ENCODE measurements at places on chromosomes 16 and 17.

DNA sequence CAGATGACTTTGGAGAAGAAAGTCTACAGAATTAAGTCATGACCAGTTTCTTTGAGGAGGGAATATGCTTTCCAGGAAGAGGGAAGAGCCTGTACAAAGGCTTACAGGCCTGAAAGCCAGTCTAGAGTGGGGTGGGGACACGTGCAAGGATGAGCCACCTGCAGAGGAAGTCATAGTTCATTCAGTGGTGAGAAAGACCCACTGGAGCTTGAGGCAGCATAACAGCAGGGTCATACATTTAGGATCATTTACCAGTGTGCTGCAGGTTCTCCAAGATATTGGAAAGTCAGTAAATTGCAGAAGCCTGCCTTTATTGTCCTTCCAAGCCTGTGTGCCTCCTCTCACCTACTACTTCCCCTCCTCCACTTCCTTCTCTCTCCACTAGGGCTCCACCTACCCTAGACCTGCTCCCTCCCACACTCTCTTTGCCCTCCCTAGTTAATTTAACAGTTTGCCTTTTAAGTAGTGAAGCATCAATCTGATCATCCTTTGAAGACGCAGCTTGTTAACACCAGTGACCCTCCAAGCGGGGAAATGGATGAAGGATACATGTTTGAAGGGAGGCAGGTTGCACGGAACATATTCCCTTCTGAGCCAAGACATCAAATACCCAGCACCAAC, 40.2 kb downstream of the CDRT15 start:
- DNase-seq: no peak

DNA sequence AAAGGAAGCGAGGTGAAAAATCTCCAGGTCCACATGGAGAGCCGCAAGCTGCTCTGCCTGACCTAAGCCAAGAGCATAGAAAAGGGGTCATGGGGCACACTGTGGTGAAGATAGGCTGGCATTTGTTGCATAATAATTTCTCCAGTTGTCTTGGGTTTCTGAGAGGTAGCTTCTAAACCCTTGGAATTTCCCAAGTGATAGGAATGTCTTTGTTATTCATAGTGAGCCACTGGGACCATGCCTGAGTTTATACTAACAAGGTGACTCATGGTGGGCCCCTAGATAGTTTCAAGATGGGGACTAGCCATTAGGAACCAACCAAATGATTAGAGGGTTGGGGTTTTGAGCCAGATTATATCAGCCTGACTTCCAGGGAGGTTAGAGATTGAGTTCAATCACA, 25.6 kb downstream of the SOST start:
- DNase-seq: no peak

DNA sequence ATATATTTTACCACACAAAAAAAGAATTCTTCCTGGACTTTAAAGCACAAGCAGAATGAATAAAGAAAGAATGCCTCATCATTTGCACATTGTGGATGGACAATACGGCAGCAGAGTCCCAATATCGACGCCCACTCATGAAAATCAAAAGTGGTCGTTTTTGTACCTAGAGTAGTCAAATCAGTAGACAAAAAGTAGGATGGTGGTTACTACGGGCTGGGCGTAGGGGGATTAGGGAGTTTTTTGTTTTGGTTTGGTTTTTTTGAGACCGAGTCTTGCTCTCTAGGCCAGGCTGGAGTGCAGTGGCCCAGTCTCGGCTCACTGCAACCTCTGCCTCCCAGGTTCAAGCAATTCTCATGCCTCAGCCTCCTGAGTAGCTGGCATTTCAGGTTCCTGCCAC, 8.6 kb upstream of the CENPV start:
- DNase-seq: no peak

DNA sequence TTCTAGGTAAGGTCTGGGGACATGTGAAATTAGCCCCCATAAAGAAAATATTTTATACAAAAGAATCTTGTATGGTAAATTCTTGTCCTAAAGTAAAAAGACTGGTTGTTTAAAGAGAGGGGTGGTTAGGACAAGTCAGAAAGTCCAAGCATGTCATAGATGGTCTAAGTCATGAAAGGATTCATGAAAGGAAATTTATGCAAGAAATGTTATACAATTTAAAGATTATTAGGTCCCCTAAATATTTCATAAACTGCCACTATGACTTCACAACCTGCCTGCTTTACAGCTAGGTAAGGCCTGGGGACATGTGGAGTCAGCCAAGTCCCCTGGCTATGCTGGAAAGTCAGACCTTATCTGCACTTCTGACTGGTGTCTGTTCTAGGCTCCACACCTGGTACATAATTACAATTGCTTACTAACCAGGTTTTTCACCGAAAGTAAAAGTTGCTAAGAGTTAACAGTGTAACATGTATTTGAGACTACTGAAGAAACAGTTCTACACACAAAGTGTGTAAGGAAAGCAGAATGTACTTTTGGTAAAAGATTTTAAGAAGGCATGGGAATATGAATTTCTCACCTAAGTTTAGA, 17.0 kb downstream of the N4BP1 start:
- no peak for DNase-seq

DNA sequence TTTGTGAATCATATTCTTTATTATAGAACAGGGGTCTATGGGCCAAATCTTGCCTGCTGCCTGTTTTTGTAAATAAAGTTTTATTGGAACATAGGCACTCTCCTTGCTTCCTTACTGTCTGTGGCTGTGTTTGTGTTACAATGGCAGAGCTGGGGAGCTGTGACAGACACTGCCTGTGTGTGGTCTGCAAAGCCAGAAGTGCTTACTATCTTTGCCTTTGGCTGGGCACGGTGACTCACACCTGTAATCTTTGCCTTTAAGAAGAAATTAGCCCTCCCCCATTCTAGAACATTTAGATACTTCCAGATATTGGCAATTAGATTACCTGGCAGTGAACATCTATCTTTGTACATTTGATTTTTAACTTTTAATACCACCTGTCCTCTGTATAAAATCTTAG, 308.3 kb downstream of the FOXL1 start:
- no peak for DNase-seq

GRCh38 chr17:13140750-13141149, 122.9 kb upstream of the ELAC2 start:
- DNase-seq: no peak

- DNase-seq: no peak
Measured at GRCh38 chr17:43574896-43575525, 28.9 kb upstream of the ETV4 start.

GRCh38 chr16:82631701-82632685, 5.2 kb downstream of the CDH13 start:
- DNase-seq: no peak

GRCh38 chr16:57578521-57579360, 36.3 kb downstream of the ADGRG5 start:
- DNase-seq: no peak

DNA sequence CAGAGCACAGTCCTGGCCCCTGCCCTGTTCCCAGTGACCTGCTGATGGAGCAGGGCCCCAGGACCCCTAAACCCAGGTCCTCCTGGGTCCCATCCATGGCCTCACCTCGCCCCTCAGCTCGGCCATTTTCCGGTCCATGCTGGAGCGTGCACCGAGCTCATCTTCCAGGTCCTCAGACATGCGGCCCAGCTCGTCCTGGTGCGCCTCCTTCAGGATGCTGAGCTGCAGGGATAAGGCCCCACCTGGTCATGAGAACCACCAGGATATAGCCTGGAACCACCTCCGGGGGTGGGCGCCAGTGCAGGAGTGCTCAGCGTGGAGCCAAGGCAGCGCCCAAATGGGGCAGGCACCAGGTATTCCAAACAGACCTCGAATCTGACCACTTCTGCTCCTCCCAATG, 17.9 kb downstream of the CCDC102A start:
- no peak for DNase-seq

DNA sequence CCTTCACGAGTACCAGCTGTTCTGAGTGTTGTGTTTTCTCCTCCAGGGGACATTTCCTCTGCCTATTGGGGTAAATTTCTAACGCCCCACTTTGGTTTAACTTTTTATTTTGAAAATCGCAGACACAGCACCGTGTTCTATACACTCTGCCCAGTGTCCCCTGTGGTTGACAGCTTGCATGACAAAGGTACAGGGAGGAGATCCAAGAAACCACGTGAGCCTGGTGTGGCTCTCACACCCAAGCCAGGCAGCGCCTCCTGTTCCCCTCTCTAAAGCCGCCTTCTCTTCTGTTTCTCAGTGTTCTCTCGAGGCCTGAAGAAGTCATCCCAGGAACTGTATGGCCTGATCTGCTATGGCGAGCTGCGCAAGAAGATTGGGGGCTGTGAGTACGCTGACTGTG, 25.4 kb downstream of the CRAMP1 start:
- no peak for DNase-seq

DNA sequence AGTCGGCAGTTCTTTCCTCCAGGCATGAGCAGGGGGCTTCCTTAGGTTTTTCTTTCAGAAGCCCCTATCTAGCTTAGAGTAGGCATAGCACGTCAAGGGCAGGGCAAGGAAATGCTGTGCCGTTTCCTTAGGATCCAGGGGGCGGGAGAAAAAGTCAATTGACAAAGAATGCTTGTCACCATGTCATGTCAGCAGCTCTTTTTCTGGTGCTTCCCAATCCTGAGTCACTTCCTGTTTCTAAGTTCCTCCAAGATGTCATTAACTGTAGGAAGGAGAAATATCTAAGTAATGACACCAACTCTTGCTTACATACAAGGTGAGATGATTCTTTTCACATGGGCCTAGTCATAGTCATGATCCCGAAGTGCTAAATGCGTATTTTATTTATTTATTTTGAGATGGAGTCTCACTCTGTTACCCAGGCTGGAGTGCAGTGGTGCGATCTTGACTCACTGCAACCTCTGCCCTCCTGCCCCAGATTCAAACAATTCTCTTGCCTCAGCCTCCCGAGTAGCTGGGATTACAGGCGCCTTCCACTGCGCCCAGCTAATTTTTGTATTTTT, 35.2 kb downstream of the GJC1 start:
- no peak for DNase-seq

DNA sequence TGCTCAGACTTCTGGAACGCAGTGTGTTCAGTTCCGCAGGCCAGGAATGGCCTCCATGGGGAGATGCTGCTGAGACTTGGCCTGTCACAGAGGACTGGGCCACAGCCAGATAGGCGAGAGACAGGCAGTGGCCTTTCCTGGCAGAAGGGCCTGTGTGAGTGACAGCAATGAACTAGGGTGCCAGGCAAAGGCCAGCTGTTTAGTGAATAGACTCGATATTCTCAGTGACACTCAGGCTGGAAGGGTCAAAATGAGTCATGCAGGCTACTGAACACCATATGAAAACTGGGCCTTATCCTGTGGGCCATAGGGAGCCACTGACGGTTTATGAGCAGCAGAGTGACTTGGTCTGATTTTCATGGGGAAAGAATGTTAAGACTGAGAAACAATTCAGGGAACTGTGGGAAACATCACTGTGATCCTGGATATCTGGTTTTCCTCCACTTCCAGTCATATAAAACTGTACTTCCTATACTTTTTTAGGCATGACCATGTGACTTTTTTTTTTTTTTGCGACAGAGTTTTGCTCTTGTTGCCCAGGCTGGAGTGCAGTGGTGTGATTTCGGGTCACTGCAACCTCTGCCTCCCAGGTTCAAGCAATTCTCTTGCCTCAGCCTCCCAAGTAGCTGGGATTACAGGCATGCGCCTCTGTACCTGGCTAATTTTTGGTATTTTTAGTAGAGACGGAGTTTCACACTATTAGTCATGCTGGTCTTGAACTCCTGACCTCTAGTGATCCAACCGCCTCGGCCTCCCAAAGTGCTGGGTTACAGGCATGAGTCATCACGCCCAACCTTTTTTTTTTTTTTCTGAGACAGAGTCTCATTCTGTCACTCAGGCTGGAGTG, 5.2 kb upstream of the NUBP1 start:
- DNase-seq: no peak

DNA sequence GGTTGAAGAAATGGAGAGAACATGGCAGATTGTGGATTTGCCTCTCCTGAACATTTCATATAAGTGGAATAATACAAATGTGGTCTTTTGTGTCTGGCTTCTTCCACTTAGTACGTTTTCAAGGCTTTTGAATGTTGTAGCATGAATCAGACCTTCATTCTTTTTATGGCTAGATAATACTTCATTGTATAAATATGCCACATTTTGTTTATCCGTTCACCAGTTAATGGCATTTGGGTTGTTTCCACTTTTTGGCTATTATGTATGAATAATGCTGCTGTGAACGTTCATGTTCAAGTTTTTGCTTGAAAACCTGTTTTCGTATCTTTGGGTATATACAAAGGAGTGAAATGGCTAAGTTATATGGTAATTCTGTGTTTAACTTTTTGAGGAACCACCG, 130.4 kb downstream of the TANC2 start:
- DNase-seq: no peak

- DNase-seq: no peak
Measured at GRCh38 chr16:53207810-53208752, 153.3 kb downstream of the CHD9 start.

GRCh38 chr16:74623214-74623838, 16.4 kb upstream of the GLG1 start:
- no peak for DNase-seq

DNA sequence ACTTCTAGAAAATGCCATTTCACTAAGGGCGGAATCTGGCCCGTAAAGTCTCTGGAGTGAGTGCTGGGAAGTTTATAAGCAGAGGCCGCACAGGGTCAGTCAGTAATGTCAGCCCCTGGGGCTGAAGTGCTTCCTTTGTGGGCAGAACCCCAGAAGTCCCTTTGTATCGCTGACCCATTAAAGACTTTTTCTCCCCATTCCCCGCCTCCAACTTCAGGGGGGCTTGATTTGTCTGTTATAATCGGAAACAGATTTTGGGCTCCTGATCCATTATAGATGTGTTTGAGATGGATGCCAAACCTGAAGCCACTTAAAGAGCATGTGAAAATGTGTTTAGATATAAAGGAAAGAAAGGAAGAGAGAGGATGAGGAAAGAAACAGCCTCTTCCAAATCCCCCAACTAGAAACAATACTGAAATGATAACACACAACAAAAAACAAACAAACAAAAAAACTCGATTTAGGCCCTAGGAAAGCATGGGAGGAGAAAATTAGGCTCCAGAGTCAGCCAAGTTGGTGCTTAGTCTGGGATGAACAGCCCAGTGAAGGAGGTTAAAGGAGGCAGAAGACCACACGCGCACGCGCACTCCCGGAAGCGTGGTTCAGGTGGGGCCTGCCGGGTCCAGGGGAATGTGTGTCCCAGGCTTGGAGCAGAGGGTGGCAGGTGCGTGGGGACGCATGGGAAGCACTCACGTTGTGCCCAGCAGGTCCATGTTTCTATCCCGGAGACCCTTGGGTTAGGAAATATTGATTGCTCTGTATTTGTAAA, 27.1 kb downstream of the MSI2 start:
- DNase-seq: no peak

- no peak for DNase-seq
Measured at GRCh38 chr17:62178579-62178978, 113.5 kb upstream of the MED13 start.

DNA sequence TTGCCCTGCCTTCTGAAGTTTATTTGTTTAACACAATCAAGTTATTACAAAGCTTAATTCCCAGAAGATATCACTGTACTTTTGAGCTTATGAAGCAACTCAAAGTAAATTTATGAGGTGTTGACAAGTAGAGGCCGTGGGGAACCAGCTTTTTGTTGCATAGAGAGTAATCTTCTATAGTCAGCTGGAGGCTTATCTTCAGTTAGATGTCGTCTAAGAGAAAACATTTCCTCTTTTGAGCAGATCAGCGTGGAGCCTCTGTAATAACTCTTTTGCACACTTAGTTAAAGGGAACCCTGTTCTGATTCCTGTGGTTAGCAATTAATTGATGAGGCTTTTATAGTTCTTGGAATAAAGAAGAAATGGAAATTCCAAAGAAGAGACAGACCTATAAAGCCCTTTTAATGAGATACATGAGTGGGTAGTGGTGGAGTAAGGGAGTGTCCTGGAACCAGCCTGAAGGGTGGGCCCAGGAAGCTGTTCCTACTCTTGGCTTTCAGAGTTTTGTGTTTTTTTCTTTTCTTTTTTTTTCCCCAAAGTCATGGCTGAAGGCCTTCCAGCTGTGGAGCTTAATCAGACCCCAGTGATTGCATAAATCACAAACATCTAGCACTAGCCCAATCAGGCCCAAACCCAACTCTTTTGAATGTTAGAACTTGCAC, 28.9 kb upstream of the MAP3K14 start:
- no peak for DNase-seq
